ENCODE measurements at places on chromosomes 6 and 20. TPM values are rescaled to one million over a fixed set of nuclear protein-coding genes. Genes with fewer than 3 reads are reported as not detected.
A peak's percentile ranks its signal among the peaks of the same experiment; 100 is the strongest.

TGM3 gene
- not detected for total RNA-seq

FAM83C gene
- not detected for total RNA-seq

JPH2 gene
- 3.4 TPM for total RNA-seq

LAMA4 gene
- 152 TPM for total RNA-seq

DNA sequence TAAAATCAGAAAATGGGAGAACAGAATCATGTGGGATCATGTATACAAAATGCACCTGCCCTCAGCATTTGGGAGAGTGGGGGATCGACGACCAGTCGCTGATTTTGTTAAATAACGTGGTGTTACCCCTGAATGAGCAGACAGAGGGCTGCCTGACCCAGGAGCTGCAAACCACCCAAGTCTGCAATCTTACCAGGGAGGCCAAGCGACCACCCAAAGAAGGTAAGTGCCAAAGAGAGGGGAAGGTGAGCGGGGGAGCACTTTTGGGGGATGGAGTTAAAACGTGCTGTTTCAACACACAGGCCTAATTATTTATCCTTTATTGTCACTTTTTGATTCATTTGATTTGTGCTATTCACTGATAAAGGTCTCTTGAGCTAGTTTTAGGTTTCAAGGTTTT, 4.1 kb downstream of the ADGRB3 start:
- no peak for DNase-seq

DNA sequence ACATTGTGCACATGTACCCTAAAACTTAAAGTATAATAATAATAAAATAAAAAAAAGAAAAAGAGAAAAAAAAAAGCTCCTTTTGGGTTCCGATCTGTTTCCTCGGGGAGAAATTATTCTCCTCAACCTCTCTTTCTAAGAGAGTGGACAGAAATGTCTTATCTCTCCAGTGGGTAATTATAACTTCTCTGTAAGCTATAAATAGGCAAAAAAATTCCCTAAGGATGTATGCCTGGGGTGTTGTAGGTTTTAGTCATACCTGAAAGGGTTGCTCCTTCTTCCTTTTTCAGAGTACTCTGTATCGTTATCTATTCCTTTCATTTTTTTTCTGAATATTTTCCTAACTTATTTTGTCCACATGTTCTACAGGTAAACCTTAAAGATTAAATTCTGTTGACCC, 169.7 kb upstream of the PTPRK start:
- DNase-seq, result no peak

GRCh38 chr6:89970609-89971337, 76.5 kb downstream of the GJA10 start:
- peak; percentile 34 for DNase-seq

DNA sequence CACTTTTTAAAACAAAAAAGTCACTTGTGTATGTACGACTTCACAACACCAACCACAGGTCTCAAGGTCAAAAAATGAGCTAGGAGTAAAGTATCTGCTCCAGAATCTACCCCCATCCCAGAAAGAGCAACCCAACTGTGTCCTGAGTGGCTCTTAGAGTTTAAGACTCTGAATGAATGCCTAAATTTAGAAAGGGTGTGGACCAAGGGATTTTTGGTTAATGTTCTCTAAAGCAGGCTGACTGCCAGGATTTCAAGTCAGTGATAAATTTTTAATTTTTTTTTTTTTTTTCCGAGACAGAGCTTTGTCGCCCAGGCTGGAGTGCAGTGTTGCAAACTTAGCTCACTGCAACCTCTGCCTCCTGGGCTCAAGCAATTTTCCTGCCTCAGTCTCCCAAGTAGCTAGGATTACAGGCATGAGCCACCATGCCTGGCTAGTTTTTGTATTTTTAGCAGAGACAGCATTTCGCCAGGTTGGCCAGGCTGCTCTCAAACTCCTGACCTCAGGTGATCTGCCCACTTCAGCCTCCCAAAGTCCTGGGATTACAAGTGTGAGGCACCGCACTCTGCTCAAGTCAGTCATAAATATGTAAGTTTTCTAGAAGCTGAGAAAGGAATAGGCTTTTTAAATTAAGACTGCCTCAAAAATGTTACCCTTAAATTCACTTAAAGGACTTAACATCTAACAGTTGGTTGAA, 20.2 kb downstream of the STAU1 start:
- DNase-seq, result no peak

- no peak for DNase-seq
Observed at GRCh38 chr6:7132398-7133035, 24.8 kb downstream of the RREB1 start.

DNA sequence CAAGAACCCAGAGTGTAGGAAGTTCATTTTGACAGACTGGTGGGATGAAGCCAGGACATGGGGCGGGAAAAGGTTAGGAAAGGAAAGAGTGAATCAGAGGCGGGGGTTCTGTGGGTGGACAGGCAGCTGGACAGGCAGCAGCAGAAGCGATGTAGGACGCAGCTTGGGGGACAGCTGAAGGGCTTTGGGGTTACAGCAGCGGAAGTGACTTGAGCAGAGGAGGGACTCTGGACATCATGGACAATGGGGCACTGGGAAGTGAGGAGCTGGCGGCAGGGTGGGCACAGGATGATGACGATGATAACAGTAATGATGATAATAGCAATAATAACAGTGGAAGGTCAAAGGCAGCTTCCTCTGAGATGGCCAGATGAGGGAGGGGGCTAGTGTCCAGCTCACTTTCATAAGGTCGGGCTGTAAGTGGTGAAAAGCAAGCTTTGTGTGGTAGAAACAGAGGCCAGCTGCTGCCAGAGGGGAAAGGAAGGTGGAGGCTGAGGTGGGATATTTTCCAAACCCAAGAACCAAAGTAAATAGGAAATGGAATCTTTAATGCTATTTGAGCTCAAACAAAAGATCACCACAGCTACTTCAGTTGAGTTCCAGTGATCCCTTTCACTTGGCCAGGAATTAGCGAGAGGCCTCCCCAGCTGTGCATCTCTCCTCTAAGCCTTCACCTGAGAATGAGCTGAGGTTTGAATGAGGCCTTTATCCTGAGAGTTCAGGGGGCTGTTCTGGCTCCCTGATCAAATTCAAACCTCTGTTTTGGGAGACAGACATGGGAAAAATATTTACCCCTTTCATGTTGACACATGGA, 433.5 kb downstream of the DHX35 start:
- DNase-seq, result no peak

- DNase-seq, result peak; percentile 8
Observed at GRCh38 chr6:71457929-71458328, 169.3 kb downstream of the OGFRL1 start.

DNA sequence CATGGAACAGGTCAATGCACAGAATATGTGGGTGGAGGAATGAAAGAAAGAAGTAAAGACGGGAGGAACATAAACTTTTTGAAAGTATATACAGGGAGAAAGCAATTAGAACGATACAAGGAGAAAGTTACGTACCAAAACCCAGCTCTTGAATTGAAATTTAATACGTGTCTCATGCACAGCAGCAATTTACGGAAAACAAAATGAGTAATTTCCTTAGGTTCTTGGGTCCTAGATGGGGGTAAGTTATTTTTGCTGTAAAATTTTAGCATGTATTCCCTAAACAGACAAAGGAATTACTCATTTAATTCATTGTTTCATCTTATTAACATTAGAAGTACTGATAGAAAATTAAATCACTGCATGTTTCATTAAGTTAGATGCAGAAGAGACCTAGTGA, 75.8 kb downstream of the PDE10A start:
- no peak for DNase-seq

DNA sequence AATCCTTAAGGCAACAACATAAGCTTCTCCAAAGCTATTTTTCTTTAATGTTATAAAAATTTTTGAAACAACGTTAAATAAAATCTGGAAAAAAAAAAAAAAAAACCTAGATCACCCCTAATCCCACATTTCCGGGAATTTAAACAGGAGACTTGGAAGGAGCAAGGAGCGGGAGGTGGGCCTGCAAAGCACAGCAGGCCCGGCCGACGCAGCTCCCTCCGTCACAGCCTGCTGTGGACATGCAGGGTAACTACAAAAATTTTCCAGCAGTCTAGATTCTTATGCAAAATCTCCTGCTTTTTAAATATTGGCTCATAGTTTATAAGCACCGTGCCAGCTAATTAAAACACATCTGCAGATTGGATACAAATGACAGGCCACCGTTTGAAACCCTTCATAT, 23.5 kb downstream of the FOXF2 start:
- no peak for DNase-seq

All from left lung (tissue), 14 donors.